DMS153 (cell line): ENCODE measurements at places on chromosomes 16 and 17.

- no peak for DNase-seq
These were observed 34.3 kb downstream of the C17orf75 start for GRCh38 chr17:32307658-32308057.

DNA sequence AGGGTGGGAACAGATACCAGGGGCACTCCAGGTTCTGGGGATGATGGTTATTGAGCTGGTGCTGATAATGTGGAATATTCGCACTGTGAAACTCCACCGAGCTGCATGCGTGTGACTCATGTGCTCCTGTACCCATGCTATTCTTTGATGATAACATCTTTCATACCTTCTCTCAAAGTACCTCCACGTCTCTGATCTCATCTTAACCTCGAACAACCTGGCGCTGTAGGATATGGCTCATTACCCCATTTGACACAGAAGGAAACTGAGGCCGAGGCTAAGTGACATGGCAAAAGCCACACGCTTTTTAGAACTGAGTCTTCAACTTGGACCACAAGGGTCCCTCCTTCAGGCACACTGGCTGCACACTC lies 30.2 kb upstream of the MRPS23 start:
- DNase-seq, result no peak

- no peak for DNase-seq
These were observed 39.8 kb upstream of the XYLT1 start for GRCh38 chr16:17510567-17510966.

GRCh38 chr16:1972490-1972877 lies 631 bp downstream of the TBL3 start:
- no peak for DNase-seq

- no peak for DNase-seq
These were observed 8.8 kb upstream of the ITGB4 start for GRCh38 chr17:75712446-75712845.

- DNase-seq, result no peak
These were observed 142.8 kb downstream of the IRF8 start for GRCh38 chr16:86041807-86042206.

DNA sequence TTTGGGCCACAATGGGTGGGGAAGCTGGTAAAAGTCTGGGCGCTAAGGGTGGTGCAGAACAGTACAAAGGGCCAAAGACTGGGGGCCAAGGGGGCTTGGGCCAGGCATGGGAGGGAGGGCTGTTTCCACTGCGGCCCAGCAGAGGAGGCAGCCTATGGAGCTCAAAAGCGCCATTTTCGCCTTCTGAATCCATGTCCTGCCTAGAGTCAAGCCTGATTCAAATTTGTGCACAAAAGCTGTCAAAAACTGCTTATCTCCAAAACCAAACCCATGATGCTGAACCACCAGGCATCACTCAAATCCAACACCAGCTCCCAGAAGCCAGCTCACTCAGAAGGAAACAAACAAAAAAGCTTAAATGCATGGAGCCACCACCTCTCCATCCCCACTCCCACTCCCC lies 16.0 kb downstream of the COG7 start:
- no peak for DNase-seq

DNA sequence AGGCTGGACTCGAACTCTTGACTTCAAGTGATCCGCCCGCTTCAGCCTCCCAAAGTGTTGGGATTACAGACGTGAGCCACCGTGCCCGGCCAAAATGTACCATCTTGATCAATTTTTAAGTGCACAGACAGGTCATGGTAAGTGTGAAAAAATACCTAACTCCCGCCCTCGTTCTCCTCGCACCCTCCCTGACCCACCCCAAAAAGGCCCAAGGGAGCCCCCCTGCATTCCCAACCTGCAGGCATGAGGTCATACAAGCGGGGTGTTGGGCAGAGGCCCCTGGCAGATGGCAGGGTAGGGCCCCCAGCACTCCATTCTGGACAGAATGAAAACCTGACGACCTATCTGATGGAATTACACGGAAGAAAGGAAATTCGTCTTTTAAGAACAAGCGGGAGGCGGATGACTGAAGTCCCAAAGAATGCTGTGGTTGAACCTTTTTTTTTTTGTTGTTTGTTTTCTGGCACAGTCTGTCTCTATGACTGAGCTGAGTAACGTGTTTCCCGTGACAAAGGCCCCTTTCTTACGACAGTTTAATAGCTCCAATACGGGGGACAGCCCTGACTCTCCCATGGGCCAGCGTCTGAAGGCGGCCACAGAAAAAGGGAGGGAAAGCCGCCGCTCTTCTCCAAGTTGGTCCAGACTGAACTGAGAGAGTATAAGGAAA lies 376.4 kb downstream of the SLC39A11 start:
- no peak for DNase-seq

- no peak for DNase-seq
These were observed 120.6 kb downstream of the USP22 start for GRCh38 chr17:20922128-20922670.

- DNase-seq, result no peak
These were observed 11.3 kb downstream of the WWP2 start for GRCh38 chr16:69773260-69773947.

- no peak for DNase-seq
These were observed 48.1 kb upstream of the KSR1 start for GRCh38 chr17:27407916-27408864.

GRCh38 chr16:72938795-72939164 lies 109.1 kb downstream of the ZFHX3 start:
- DNase-seq, result no peak

DNA sequence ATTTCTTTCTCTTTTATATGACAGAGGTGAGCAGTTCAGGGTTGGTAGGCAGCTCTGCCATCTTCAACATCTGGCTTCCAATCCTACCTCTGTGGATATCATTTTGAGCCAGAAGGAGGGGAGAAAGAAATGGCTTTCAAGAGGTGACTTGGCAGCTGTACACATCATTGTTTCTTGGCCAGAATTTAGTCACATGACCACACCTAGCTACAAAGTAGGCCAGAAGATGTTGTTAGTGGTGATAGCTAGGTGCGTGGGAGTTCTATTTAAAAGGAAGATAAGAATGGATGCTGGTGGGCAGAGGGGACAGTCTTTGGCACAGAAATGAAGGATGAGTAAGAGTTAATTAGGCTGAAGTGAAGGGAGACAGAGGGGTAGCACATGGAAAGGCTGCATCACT lies 29.2 kb upstream of the MPHOSPH6 start:
- no peak for DNase-seq

DNA sequence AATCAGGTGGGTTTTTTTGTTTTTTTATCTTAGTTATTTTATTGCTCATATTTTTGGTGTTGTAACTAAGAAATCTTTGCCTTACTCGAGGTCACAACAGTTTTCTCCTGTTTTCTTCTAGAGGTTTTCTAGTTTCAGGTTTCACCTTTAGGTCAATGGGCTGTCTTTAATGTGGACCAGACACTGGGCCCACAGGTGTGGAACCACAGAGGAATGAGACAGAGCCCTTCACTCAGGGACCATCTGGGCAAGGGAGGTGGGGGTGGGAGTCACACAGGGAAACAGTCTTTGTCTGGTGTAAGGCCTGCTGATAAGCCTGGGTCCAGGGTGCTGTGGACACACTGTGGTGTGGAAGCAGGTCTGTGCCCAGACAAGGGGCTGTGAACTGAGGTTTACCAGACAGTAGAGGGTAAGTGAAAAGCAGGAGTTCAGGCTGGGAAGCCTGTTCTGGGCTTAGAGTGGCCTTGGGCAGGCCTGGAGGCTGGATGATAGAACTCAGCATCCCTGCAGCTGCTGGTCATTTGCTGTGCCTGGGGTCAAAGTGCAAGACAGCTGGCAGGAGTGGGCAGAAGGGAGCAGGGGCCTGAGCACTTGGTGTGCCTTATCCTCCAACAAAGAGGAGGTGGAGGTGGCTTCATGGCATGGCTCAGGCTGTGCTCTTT lies 75.6 kb downstream of the SPECC1 start:
- no peak for DNase-seq

- no peak for DNase-seq
These were observed 61.0 kb downstream of the CHD9 start for GRCh38 chr16:53115773-53116172.

DNA sequence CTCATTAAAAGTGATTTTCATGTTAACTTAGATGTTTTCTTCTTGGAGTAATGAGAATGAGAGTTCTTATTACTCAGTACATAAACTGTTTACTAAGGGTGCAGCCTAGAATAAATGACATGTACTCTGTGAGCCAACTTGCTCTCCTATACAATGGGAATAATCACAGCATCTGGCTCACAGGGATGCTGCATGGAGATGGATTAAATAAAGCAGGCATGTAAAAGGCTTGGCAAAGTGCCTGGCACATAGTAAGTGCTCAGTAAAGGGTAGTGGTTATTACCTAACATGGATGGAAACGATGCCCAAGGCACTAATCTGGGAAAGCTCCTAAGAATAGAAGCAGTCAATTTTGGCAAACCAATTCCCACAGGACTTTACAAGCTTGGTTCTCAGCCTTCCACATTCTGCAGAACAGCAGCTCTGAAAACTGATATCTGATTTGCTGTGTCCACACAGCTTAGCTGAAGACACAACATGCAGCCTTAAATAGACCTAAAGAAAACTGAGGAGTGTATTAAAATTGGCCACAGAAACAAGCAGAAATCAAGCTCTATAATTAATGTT lies 176.1 kb downstream of the ABCC12 start:
- DNase-seq, result no peak
